ENCODE measurements at places on chromosomes 2 and 18. TPM values are rescaled to one million over a fixed set of nuclear protein-coding genes. Genes with fewer than 3 reads are reported as not detected.

Gene ENOSF1
- 92.0 TPM for total RNA-seq

Gene SP5
- 1.7 TPM for total RNA-seq

- DNase-seq: no peak
These were observed 77.7 kb downstream of the TGOLN2 start for GRCh38 chr2:85250045-85250444.

- peak; percentile 5 for DNase-seq
These were observed at the start of gene TMEM200C for GRCh38 chr18:5895299-5895875. TMEM200C (minus strand) TSS chr18:5895522; CDS start chr18:5892063, 3,459 bp downstream.

DNA sequence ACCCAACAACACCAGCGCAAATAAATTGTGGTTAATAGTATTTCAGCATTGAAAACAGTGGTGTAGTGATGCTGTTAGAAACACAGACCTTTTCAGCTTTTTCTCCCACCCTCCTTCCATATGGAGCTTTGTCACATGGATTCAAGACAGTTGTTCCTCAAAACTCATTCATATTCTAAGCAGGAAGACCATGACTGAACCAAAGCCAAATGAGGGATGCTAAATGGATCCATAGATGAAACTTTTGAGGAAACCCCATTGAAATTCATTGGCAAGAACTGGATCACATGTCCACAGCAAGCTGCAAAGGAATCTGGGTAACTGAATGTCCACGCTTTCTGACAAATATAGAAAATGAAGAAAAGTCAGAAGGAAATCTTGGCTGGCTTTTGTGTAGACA lies 615.1 kb upstream of the NETO1 start:
- no peak for DNase-seq

DNA sequence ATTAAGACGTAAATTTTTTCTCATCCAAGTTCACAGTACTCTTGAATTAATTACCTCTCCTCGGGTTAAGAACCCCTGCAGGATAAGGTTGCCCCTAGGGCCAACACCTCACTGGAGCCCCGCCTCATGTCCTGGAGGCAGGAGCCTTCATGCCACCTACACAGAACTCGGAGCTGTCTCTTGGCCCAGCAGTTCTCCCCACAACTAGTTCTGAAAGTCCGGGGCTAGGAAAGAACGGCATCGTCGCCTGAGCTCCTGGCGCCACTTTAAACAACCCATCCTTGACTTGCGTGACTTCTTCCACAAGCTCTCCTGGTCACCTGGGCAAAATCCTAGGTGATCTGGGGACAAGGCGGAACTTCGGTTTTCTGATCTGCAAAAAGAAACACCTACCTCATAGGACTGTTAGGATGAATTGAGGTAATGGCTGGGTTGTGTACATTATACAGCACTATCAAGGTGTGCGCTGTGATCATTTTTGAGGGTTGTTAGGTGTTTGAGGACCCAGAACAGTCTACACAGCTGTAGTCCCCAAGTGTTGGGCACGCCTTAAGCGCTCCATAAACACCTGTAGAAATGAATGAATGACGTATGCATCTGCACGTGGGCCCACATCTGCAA lies 641 bp upstream of the ITGA6 start:
- no peak for DNase-seq
